Germinal center (tissue), 1 donor: ENCODE measurements at places on chromosomes 2 and 18.
A peak's percentile ranks its signal among the peaks of the same experiment; 100 is the strongest.

- peak; percentile 33 for DNase-seq
Measured at GRCh38 chr2:86249579-86250391, 50.5 kb downstream of the MRPL35 start.

- no peak for DNase-seq
Measured at GRCh38 chr2:42135381-42136312, 33.5 kb upstream of the EML4 start.

- peak; percentile 45 for DNase-seq
Measured at GRCh38 chr18:22169011-22169888, at the start of gene GATA6. GATA6 (plus strand) TSS chr18:22169589; CDS start chr18:22171145, 1,556 bp downstream.

GRCh38 chr2:240133401-240133800 lies 2.7 kb downstream of the COPS9 start:
- DNase-seq = no peak

DNA sequence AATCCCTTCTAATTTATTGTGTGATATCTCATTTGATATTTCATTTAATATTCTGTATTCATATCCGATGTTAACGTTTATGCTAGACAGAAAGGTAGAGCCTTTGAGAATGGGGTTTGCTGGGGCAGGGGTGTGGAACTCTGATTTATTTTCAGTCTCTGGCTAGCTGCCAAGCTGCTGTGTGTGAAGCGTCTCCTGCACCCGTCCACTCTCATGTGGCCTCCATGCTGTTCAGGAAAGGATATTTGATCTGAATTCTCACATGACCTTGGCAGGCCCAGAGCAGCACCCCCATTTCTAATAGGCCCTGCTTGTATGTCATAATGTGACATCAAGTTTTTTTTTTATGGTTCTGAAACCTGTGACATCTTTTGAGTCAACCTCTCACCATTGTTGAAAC lies 1.6 kb downstream of the IL1R1 start:
- DNase-seq = no peak

GRCh38 chr18:73093687-73094250 lies 226.0 kb upstream of the NETO1 start:
- no peak for DNase-seq
